ENCODE measurements at places on chromosomes 6 and 20. TPM values are rescaled to one million over a fixed set of nuclear protein-coding genes. Genes with fewer than 3 reads are reported as not detected.

DNA sequence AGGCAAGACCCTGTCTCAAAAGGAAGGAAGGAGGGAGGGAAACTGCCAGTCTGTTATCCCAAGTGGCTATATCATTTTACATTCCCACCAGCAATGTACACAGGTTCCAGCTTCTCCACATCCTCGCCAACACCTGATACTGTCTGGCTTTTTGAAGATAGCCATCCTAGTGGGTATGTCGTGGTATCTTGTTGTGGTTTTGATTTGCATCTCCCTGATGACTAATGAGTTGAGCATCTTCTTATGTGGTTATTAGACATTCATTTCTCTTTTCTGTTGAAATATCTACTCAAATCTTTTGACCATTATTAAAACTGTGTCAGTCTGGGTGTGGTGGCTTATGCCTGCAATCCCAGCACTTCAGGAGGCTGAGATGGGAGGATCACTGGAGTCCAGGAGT lies 47.9 kb upstream of the ARID1B start:
- peak; percentile 89 for DNase-seq

DNA sequence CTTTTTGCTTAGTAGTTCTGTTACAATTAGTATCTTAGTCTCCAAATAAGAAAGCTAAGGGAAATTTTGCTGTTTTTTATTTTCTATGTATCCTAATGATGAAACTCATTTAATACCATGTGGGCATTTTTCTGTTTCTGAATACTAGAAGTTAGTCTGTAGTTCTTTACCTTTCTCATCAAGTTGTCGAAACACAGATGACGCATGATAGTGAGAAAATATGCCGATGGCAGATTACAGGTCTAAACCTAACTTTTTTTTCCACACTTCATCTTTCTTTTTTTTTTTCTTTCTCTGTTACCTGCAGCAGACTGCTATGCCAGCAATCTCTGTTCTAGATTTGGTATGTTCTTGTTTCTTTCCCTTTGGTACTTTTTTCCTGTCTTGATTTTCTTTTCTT lies 43.3 kb upstream of the KIF25 start:
- no peak for DNase-seq

DNA sequence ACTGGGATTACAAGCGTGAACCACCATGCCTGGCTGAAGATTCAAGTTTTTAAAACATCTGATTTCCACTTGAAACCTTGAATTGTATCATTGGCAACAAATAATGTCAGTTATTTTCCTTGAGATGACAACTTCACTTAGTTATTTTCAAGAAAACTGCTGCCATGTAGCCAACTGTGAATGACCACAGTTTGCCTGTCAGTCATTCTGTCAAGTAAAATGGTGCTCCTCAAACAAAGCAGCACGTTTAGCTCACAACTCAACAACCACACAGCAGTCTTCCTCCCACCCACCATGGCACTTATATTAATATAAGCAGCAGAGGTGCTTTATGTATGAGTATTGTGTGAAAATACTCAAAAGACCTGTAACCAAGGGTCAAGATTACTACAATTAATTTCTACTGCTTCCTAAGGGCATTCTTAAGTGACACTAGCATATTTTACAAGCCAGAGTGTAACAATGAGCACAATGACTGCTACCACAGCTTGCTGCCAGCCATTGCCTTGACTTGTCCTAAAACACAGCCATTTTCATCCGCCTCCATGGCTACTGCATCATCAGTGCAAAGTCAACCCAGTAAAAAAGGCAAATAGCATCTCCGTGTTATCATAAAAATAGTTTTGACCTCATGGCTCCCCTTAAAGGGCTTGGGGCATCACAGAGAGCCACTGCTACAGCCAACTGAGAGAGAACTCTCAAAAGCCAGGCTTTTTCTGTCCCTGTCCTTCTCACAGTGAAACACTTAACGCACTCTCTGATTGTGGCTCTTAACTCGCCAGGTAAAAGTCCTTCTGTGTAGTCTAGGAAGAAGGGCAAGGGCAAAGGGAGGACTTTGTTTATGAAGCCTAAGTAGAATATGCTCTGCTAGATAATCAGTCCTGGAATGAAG lies 96.4 kb upstream of the TAB2 start:
- DNase-seq: no peak

DNA sequence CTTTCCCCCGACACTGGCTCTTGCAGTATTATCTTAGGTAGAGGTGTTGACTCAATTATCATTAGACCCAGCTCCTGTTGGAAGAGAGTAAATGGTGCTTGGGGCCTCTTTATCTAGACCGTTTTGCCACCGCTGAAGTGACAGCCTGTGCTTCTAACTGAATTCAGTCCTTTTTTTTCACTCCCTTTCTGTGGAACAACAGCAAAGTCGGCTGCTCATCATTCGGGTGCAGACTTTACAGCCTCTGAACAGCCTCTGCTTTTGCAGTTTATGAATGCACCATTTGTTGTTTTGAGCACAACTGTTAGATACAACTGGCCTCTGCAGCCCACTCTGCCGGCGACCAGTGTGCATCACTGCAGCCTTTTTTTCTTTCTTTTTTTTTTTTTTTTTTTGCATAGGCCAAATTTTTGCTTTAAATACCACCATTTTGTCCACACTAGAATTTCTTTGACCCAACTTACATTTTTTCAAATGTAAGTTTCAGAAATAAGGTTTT lies 35.8 kb downstream of the RREB1 start:
- no peak for DNase-seq

The SLPI gene
- not detected for total RNA-seq

DNA sequence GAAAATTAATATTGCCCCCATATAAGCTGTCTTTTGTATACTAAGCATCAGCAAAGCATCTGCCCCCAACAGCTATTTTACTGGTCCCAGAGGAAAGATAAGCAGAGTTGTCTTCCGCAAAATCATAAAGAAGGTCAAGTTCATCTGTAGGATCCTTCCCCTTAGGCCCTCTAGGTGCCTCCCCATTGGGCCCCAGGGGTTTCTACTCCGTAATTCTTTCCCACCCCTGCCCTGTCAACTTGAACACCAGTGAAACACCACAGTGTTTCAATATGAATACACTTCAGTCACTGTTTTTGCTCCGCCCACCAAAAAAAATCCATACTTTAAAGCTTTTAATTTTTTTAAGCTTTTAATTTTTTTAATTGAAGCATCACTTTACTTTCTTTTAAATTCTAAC lies 159.2 kb downstream of the ATXN1 start:
- DNase-seq: no peak

GRCh38 chr6:32517654-32518445 lies 12.2 kb downstream of the HLA-DRB5 start:
- DNase-seq: no peak

GRCh38 chr6:73929405-73929804 lies 233.4 kb downstream of the CD109 start:
- peak; percentile 79 for DNase-seq

The TRIM38 gene
- 13.9 TPM for total RNA-seq

- no peak for DNase-seq
Measured at GRCh38 chr20:23513164-23513563, 22.2 kb downstream of the CST8 start.

DNA sequence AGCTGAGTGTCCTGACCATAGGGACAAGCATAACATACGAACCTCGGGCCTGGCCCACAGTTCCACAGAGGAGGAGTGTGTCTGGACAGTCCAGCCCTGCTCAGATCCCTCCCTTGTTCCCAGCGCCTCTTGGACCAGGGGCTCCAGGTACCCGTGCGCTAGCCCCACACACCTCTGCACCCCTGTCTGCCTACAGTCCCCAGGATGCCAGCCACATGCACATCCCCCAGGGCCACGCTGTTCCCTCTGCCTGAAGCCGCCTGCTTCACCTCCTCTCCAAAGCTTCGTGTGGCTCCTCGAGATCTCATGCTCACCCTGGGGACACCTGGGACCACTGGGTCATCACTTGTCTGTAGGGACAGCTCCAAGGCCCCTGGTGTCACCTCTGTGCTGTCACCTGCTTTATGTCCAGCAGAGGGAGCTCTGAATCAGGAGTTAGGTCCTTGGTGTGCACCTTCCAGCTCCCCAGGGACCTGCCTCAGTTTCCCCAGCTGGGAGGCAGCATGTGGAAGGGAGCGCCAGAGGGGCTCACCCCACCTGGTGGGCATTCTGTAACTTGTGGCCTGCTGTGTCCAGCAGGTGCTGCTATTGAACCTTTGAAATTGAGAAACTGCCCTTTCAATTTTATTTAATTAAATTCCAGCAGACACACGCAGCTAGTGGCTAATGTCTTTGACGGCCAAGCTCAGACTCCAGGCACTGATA lies 7.3 kb upstream of the YTHDF1 start:
- peak; percentile 53 for DNase-seq

DNA sequence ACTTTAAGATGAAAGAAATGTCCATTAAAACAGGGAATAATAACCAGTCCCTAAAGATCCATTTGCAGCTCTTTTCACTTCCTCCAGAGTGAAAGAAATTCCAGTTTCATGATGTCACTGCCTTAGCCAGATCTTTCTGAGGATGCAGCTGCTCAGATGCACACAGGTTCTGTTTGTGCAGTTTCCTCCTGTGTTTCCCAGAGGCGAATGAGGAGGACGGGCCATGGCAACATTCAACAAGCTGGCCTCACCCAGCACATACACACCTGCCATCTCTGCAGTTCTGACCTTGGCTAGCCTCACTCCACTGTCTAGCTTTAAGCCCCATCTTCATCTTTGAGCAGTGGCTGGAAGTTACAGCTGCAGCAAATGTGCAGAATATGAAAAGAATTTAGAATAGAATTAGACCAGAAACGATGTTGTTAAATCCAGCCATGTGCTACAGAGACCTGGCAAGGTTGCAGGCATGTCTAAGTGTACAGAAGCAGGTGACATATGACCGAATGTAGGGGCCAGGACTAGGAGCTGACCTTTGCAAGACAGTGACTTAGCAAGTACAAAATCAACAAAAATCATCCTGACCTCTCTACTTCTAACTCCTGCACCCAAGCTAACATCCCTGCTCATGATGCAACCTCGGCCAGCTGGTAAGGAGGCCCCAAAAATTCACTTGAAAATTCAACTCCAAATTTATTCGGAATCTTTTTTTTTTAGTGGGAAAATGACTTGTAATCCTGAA lies 35.0 kb downstream of the FAM50B start:
- peak; percentile 75 for DNase-seq

GRCh38 chr6:32937230-32937633 lies 3.6 kb downstream of the HLA-DMB start:
- no peak for DNase-seq

The RAET1E gene
- 1.5 TPM for total RNA-seq

DNA sequence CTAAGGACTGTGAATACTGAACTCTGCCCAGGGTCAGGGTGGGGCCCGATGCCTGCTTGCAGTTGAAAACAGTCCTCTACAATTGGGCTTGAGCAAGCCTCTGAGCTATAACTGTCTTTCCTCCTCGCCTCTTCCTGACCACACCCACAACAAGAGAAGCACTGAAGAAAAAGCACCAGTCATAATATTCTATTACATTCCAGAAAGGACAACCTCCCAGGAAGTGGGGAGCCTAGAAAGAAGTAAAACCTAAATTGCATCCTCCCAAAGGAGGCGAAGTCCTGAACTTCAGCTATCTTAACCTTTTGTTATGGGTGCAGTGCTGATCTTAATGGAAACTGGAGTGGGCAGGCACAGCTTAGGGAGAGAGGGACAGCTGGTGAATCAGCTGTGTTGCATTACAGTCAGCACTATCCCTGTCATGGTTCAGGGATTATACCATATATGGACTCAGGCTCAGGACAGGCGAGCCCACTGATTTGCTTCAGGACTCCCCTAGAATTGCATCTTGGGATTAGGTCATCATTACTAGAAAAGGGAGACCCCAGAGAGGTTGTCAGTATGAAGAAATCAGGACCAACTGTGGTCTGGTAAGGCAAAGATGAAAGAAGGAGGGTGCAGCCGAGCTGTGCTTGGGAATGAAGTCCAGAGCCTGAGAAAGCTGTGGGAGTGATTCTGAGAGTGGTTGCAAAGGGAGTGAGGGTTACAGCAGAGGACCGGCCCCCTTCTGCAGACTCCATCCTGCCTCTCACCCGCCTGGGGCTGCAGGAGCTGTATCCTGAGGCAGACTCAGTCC lies 18.3 kb upstream of the TRAM2 start:
- peak; percentile 93 for DNase-seq

DNA sequence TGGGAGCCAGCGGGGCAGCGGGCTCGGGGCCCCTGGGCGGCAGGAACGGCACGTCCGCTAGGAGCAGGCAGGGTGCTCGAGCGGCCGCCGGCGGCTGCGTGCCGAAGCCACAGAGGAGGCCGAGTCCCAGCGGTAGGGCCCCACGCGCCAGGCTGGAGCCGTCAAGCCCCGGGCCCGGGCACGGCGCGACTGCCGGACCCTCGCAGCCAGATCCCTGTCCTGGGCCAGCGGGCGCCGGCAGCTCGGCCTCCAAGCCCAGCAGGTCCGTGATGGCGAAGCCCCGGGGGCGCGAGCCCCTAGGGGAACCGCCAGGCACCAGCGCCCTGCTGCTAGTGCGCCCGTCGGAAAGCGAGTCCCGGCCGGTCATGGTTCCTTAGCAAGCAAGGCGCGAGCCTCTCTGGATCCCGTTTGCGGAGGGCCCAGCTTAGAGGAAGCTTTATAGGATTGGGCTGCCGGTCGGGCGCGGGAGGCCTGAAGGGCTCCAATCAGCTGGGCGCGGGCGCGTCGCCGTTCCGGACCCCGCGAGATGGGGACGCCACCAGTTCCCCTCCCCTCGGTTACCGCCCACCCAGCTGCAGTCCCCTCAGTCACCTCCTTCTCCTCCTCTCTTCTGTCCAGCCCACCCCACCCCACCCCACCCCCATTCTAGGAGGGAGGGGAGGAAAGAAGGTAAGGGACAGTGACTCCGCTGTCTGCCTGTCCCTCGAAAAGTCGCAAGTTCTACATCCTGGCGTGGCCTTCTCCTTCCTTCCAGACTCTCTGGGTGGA lies at the start of gene VSX1:
TSS of gene VSX1 (minus strand) at position 412 of the 768 bp plus-strand sequence. CDS start at position 367, 45 bp downstream.
- DNase-seq: no peak

DNA sequence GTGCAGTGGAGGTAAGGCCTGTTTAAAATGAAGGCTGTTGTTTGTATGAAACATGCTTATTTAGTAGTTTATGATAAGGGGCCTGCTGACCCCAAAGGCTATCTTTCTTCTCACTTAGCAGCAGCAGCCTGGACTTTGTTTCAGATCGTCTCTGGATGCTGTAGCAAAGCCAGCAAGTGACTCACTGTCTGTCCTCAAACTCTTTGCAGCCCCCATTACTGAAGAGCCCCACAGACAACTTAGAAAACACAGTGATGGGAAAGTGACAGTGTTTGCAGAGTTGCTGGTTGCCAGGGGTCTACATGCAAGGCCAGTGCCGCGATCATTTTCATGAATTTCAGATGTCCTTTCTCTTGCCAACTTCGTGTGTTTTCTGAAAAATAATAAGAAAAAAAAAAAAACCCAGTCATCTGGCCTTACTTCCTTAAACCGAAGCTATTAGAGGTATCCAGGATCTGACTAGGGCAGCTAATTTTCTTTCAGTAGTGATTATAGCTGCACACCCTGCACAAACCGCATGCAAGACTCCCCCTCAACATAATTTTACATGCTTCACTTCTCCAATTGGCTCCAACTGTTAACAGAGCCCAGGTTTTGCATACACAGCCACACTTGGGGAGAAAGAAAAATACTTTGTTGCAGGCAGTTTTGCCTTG lies 11.6 kb upstream of the F13A1 start:
- no peak for DNase-seq

Measured in M059J (cell line).